Activated T-helper 1 cell treated with anti-CD3 and anti-CD28 coated beads, Interleukin-2, amount 50 U/mL, for 16 hours (primary cell): ENCODE measurements at places on chromosomes 13 and 19.

DNA sequence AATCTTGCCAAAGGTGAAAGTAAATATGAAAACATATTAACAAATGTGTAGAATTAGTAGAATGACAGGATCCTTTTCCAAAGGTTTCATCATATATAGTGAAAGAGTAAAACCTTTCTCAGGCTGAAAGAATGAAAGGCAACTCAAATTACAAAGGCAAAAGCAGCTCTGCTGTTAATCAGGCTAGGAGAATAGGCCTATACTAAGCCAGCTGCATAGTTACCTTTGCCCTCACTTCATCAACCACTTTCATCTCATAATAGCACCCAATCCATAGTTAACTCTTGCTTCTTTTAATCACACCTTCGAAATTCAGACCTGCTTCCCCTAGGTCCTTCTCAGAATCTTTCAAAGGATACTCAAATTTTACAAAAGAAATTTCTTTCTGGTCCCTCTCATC lies 1167.6 kb upstream of the ATXN8OS start:
- DNase-seq: no peak

DNA sequence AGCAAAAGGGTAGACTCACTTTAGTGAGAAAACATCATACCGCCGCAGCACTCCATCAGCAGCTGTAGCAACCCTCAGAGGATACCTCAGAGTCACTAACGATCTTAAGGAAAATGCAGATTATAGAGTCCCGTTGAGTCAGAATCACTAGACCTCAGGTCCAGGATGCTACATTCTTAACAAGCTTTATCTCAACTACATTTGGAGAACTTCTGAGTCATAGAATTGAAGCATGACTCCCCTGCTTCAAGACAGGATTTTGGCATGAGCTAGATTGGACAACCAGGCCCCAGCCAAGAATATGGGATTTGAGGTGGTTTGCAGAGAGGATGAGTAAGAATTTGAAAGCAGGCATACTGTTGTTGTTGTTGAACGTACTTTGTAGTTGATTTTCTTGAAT lies 118.9 kb upstream of the UBL3 start:
- DNase-seq: no peak

- DNase-seq: no peak
Measured at GRCh38 chr19:10517760-10518443, 655 bp upstream of the S1PR5 start.

- DNase-seq: peak; percentile 49
Measured at GRCh38 chr19:35044317-35045117, 3.0 kb downstream of the HPN start.

- DNase-seq: no peak
Measured at GRCh38 chr19:38723990-38724854, 20.1 kb downstream of the CAPN12 start.

DNA sequence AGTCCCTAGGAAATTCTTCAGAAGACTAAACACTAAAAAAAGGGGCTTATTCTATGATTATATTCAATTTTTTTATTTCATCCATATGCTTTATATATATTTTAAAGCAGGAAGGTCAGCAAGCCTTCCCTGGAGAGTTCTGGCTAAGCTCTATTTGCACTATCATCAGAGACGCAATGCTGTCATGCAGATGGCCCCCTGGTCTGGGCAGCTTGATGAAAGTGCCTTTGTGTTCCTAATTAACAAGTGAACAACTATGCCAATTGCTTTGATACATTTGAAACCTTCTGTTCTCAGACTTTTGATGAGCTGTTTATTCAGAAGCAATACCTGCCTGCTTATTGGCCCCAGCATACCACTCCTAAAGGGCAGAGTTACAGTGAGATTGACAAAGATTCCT lies 1344.6 kb downstream of the OLFM4 start:
- DNase-seq: no peak

DNA sequence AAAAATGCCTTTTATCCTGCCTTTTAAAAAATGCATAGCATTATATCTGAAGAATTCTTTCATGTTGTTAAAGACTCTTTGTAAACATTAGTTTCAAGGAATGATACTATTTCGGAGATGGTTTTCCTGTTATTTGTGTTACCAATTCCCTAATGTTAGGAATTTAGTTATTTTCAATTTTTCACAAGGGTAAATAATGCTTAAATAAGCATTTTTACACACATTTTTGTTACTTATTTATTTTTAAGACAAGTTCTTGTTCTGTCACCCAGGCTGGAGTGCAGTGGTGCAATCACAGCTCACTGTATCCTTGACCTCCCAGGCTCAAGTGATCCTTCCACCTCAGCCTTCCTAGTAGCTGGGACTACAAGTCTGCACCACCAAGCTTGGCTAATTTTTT lies 49.0 kb downstream of the RGCC start:
- DNase-seq: no peak

DNA sequence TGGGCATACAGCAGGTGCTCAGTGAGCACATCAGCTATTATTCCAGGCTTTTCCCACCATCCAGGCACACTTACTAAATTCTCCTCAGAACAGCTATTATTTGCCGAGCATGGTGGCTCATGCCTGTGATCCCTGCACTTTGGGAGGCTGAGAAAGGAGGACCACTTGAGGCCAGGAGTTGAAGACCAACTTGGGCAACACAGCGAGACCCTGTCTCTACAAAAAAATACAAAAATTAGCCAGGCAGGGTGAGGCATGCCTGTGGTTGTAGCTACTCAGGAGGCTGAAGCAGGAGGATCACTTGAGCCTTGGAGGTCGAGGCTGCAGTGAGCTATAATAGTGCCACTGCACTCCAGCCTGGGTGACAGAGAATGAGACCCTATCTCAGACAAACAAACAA lies 35.4 kb downstream of the PTPRS start:
- DNase-seq: no peak

- no peak for DNase-seq
Measured at GRCh38 chr13:97107815-97108529, 113.7 kb upstream of the OXGR1 start.
